ENCODE measurements at places on chromosomes 13 and 19.

GRCh38 chr13:41013835-41014234 is 5.3 kb downstream of the ELF1 start:
- no peak for DNase-seq

GRCh38 chr13:94419304-94419924 is 60.1 kb downstream of the DCT start:
- DNase-seq = no peak

- DNase-seq = no peak
Measured at GRCh38 chr13:60435762-60436374, 38.8 kb downstream of the TDRD3 start.

DNA sequence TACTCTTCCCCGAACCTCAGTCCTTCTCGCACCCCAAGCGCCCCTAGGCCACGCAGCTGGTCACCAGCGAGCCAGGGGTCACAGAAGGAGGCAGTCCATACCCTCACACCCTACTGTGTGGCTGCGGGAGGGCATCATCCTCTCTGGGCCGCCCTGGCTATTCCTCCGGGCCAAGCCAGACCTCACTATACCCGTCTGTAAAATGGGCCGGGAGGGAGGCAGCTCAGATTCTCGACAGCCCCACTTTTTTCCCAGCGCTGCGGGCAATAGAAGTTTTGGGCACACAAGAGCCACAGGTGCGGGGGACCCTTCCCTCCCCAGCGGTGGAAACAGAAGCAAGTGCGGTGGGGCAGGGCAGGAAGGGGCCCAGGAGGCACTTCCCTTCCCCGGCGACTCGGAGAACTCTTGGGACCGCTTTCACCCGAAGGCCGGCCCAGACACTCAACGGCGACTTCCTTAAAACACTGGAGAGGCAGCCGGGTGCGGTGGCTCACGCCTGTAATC is 5.6 kb upstream of the ARRDC2 start:
- peak; percentile 75 for DNase-seq

GRCh38 chr19:56114051-56114777 is 6.9 kb downstream of the ZNF787 start:
- DNase-seq = no peak

DNA sequence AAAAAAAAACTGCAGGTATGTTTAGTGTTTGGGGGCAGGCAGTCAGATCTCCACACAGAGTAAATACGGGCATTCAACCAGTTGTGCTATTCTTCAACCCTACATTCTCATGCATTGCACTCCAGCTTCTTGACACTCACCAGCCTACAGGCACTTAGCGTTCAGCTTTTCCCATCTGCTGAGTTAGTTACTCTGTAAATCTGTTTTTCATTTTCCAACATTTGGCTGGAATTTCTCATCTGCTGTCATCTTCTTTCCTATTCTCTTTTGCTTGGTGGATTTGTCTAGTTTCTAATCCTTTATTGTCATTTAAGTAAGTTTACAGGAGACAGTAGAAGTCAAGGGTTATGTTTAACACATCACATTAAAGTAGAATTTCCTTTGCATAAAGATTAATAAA is 1318.9 kb downstream of the OLFM4 start:
- no peak for DNase-seq

- DNase-seq = no peak
Measured at GRCh38 chr19:5345895-5346386, 5.3 kb upstream of the PTPRS start.

DNA sequence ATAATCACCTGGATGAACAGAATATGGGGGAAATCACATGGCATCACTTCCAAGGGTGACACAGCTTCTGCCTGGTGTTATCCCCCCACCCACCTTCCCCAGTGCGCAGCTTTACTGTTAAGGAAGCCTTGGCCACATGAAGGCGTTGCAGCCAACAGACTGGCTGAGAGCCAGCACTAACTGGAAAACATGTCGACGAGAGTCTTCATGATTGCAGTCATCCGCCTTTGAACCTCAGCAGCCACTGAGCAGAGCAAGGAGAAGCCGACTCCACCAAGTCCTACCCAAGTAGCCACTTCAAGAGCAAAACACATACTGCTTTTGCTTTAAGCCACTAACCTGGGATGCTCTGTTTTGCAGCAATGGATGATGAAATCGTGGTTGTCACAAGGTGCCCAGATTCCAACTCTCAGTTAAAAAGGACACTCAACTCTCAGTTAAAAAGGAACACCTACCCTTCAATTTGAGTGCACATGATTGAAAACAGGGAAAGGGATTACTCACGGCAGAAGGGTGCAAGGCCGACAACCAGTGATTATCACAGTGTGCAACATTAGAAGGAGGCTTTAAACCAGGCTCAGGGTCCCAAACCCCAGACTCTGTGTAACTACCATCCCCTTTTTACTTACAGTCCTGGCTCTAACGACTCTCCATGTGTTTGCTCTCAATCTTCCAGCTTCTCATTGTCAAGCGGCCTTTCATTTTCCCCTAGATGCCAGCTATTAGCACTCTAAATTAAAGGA is 149.1 kb downstream of the KLF12 start:
- DNase-seq = peak; percentile 87

DNA sequence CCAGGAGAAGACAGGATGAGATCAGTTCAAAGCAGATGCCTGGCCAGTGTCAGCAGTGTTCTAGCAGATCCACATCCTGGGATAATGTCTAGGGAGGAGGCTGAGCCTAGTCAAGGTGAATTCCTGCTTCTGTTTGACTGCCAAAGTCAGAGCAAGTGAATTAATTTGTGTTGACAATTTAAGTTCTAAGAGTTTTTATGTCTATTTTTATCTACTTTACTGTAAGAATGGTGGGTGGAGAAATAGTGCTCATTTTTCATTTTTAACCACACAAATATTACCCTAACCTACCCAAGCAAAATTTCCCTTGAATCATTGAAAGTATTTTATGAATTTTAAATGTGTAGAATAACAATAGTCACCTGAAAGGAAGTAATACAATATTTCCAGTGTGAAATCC is 207.6 kb upstream of the SLC10A2 start:
- no peak for DNase-seq

- no peak for DNase-seq
Measured at GRCh38 chr19:34265221-34265650, 10.9 kb downstream of the GARRE1 start.

DNA sequence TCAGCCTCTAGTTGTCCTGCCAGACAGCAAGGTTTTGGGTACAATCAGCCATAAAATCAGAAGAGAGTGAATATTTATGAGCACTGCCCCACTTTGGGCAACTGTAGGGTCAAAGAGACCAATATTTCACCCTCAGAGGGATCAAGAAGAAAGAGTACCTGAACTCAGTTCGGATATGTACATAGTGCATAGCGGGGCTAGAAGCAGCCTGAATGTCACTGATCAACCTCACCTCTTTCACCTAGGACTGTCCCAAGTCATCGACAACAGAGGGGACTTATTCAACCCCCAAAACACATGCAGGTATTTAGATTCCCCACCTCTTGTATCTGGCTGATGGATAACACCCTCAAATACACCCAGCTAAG is 446.9 kb downstream of the COG6 start:
- no peak for DNase-seq

DNA sequence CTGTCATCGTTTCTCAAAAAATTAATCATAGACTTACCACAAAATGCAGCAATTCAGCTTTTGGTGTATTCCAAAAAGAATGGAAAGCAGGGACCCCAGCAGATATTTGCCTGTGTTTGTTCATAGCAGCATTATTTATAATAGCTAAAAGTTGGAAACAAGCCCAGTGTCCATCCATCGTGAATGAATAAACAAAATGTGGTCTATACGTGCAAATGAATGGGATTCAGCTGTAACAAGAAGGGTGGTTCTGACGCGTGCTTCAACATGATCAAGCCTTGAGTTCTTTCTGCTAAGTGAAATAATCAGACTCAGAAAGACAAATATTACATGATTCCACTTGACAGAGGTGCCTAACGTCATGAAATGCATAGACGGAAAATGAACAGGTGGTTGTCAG is 36.4 kb downstream of the PSG11 start:
- no peak for DNase-seq

DNA sequence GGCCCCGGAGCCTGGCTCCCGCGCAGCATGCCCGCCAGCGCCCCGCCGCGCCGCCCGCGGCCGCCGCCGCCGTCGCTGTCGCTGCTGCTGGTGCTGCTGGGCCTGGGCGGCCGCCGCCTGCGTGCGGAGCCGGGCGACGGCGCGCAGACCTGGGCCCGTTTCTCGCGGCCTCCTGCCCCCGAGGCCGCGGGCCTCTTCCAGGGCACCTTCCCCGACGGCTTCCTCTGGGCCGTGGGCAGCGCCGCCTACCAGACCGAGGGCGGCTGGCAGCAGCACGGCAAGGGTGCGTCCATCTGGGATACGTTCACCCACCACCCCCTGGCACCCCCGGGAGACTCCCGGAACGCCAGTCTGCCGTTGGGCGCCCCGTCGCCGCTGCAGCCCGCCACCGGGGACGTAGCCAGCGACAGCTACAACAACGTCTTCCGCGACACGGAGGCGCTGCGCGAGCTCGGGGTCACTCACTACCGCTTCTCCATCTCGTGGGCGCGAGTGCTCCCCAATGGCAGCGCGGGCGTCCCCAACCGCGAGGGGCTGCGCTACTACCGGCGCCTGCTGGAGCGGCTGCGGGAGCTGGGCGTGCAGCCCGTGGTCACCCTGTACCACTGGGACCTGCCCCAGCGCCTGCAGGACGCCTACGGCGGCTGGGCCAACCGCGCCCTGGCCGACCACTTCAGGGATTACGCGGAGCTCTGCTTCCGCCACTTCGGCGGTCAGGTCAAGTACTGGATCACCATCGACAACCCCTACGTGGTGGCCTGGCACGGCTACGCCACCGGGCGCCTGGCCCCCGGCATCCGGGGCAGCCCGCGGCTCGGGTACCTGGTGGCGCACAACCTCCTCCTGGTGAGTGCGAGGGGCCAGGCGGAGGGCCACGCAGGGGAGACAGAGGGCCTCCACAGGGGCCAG is at the start of gene KL:
Gene KL, plus strand, starts transcription at position 10 of the 909 bp plus-strand sequence. Its CDS starts 18 bp downstream, at position 28.
- DNase-seq = no peak

GRCh38 chr13:42011601-42012350 is 36.7 kb upstream of the DGKH start:
- no peak for DNase-seq

- DNase-seq = no peak
Measured at GRCh38 chr19:1061987-1062386, 5.0 kb upstream of the ARHGAP45 start.

GRCh38 chr19:10079031-10079453 is 7.1 kb upstream of the SHFL start:
- no peak for DNase-seq

GRCh38 chr19:6069268-6069791 is 41.0 kb downstream of the RFX2 start:
- DNase-seq = peak; percentile 65

- no peak for DNase-seq
Measured at GRCh38 chr13:39957868-39958677, 302.6 kb downstream of the COG6 start.

DNA sequence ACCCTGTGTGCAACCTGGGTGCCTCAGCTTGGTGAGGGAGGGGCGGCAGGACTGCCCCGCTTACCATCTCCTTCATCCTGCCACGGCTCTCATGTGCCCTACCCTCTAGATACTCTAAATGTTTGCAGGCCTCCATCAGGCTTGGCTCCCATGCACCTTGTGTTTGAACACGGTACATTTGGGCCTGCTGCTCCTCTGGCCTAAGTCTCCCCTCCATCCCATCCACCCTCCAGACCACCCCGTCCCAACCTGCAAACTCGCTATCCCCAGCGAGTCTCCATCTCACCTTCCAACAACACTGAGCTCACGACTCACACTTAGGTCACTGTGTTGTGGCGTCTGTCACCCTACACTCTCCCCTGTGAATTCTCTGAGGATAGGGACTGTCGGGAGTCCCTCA is 274.2 kb downstream of the TEX29 start:
- DNase-seq = no peak

DNA sequence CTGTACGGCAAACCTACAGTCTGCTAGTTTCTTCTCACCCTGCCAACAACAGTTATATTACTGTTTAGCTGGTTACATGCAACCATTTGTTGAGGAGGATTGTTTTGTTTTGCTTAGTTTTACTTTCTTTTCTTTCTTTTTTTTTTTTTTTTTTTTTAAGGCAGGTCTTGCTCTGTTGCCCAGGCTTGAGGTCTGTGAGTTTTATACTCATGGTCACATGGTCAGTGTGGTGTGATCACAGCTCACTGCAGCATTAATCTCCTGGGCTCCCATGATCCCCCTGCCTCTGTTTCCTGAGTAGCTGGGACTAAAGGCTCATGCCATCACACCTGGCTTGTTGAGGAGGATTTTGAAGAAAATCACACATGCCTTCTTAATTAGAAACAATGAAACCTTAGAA is 505.6 kb downstream of the GPC5 start:
- no peak for DNase-seq

DNA sequence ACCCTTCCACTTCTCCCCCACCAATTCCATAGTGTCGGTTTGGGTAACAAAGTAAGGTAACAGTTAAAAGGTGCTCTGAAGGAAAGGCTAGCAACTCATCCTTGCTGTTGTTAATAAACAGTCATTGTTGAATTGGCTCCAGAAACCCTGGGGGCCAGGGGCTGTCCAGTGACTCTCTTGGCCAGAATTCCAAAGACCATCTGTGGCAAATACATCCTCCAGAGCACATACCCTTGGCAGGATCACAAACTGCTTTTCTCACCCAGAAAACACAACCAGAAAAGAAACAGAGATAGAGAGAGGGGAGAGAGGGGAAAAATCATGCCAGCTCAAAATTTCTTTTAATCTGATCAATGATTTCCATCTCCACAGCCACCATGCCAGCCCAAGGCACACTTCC is 22.1 kb downstream of the CACNA1A start:
- DNase-seq = no peak

GRCh38 chr13:34719060-34719875 is 222.8 kb upstream of the NBEA start:
- DNase-seq = no peak

DNA sequence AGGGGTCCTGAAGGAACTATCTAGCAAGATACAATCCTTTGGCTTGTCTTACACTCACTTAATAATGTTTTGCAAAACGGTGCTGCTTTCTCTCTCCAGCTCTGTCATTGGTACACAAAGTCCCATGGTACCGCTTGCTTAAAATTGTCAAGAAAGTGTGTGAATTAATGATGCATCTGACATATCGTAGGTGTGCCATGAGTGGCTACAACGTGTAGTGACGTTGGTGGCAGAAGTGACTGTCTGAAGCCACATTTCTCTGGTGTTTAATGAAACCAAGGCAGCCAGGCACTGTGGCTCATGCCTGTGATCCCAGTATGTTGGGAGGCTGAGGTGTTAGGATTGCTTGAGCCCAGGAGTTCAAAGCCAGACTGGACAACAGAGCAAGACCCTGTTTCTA is 2.6 kb downstream of the HSH2D start:
- no peak for DNase-seq

DNA sequence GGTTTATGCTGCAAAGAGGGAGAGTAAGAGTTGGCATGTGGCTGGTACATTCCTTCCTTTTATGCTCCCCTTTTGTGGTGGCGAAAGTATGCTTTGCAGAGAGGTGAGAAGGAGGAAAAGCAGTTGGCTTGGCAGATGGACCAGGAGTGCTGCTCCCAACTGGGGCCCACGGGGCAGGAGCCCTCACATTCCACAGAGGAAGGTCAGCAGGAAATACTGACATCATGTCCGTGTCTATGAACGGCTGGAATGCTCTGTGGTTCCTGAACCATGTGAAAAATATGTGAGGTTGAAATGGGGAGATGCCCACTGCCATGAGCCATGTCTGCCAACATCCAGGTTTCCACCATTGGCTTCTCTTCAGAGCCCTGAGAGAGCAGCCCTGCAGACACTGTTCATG is 33.3 kb upstream of the GAS6 start:
- DNase-seq = no peak

GRCh38 chr19:6358003-6358402 is 3.3 kb upstream of the CLPP start:
- no peak for DNase-seq
